ENCODE measurements at places on chromosomes 5 and 9.

DNA sequence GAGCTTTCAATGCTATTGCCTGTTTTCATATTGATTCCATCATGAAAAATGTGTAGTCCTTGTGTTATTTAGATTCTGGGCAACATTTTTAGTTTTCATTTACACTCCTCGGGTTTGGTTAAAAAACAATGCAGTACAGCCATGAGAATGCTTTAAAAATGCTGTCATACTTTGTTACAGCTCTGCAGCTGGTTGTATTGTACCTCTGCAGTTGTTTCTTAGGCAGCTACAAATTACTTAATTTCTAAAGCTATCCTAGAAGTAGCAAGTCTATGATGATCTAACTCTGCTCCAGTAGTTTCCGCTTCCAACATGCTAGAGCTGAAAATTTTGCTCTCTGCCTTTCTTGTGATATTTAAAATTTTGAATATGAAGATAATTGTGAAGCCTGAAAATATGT is 20.2 kb downstream of the SNX18 start:
- DNase-seq, result no peak

DNA sequence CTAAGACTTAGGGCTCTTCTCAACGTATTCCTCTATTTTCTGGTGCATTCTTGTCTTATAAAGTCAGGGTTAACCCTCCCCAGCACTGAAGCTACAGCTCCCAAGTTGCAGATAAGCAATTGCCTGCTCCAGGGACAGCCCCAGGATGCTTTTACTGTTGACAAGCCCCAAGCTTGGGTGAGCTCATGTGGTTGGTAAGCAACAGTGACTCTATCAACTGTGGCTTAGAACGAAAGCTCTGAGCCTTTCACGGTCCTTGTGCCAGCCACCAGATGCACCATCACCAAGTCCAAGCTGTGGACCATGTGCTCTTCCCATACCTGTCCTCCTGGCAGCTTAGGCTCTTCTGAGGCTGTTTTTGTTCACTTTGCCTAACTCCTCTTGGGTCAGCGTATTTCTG is 13.5 kb downstream of the ADRB2 start:
- DNase-seq, result no peak

GRCh38 chr9:136705564-136705963 is 6.8 kb upstream of the DIPK1B start:
- DNase-seq, result no peak

DNA sequence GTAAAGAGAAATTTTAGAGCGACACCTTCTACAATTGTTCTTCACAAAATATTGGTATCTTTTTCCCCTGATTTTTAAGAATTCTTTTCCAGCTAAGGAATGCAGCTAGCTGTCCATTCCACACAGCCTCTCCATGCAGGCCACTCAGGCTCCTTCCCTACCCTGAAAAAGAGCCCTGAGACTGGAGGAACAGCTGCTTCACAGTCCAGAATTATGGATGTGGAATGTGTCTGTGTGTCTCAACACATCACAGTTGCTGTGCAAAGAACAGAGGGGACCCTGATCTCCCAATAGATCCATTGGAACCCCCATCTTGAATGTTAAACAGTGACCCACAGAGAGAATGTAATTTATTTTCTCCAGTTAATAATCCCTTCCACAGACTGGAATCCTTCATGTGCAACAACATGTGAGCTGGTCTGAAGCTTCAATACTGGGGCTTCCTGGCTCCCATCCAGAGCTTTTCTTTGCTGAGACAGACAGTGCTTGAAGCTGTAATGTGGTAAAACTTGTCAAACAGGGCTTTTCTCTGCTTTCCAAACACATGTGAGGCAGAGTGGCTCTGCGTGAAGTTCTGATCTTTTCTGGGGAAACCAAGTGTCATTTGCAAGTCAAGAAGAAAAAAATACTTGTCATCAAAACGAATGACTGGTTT is 53.3 kb upstream of the SMC5 start:
- DNase-seq, result no peak

- no peak for DNase-seq
These were observed 97.7 kb downstream of the GDNF start for GRCh38 chr5:37742111-37742510.

- DNase-seq, result no peak
These were observed 160.9 kb downstream of the LPAR1 start for GRCh38 chr9:110877374-110877773.

DNA sequence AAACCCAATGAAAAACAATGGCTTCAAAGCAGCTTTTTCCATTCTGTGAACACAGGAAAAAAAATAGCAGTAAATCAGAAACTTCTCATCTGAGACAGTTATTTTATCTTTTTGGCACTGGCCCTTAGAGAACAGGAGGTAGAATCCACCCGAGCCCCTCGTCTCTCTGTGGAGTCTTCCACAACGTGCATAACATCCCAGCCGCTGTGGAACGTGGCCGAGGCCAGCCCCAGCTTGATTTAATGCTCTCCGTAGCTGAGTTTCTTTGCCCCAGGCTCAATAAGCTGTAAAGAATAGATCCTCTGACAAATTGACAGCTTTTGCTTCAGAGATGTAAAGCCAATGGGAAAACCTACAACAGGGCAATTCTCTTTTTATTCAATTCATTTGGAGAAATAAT is 107.9 kb upstream of the DAP start:
- no peak for DNase-seq

DNA sequence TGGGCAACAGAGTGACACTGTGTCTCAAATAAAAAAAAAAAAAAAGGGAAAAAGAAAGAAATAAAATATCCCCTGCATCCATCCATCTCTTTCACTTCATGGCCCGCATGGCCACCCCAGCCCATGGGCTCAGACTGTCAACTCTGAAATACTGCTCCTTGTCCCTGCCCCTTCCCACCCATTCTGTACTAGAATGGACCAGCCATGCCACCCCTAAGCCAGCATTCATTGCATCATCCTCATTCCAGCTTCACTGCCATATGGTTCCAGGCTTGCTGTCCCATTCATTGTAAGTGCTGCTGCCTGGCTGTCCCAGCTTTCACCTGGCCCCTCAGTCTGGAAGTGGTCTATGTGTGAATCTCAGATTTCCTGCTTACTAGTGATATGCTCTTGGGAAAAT is 46.2 kb downstream of the SPRY4 start:
- DNase-seq, result no peak

GRCh38 chr9:472479-473075 is 257.9 kb downstream of the DOCK8 start:
- no peak for DNase-seq

DNA sequence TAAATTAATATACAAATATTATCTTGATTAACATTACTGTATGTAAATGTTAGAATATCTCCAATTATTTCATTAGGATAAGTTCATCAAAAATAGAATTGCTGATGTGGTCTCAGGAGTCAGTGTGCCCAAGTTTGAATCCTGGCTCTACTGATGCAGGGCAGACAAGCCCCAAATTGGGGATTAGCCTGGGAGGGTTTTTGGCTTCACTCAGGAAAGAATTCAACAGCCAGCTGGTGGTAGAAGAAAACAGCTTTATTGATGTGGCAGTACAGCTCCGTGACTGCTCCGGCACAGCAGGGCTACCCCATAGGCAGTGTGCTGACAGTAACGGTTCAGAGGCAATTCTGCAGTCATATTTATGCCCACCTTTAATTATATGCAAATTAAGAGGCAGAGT is 32.5 kb downstream of the COL27A1 start:
- no peak for DNase-seq

DNA sequence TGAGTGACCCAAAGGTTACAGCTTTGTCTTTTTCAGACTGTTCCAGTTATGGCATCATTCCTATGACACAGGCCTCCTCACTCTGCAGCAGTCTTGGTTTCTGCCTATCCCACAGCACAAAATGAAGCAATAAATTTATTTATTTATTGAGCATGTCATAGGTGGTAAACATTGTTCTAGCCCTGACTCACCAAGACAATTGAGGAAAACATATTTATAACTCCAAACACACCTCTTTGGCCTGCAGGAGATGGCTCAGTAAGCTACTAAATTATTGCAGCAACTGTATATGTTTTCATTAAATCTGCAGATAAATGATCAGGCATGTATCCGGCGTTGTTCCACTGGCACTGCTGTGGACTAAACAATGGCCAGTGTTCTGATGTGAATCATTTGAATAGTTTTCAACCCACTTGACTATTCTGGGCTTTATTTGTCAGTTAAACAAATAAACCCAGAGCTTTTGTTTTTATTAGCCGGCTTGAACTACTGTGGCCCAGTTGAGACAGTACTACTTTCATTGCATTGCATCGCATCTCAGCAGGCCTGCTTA is 83.2 kb downstream of the FOXD1 start:
- DNase-seq, result no peak

GRCh38 chr5:1317921-1318565 is 23.2 kb upstream of the TERT start:
- no peak for DNase-seq

DNA sequence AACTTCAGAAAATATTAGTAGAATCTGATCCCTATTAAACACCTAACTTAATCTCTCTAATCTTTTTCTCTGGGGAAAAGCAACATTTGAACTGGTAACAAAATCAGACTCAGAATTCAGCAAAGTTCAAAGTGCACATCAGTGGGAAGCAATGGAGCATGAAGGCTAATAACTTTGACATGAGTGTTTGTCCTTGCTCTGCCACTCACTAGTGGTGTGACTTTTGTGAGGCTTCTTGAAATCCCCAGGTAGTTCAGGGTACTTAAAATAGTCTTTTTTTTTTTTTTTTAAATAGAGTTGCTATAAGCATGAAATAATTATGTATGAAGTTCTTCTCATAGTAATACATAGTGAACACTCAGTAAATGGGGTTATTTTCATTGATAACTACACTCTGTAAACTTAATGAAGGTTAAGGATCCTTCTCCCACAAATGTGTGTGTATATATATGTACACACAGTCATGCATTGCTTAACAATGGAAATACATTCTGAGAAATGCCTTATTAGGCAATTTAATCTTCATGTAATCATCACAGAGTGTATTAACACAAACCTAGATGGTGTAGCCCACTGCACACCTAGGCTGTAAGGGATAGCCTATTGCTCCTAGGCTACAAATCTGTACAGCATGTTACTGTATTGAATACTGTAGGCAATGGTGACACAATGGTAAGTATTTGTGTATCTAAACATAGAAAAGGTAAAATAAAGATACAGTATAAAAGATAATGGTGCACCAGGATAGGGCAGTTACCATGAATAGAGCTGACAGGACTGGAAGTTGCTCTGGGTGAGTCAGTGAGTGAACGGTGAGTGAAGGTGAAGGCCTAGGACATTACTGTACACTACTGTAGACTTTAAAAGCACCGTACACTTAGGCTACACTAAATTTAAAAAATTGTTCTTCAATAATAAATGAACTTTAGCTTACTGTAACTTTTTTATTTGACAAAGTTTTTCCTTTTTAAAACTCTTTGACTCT is 73.3 kb upstream of the HMHB1 start:
- DNase-seq, result no peak

- DNase-seq, result no peak
These were observed 640.0 kb downstream of the MAT2B start for GRCh38 chr5:164145458-164145857.

- DNase-seq, result no peak
These were observed 86.5 kb upstream of the TNFAIP8 start for GRCh38 chr5:119269061-119269944.

- DNase-seq, result no peak
These were observed 37.9 kb downstream of the PSD2 start for GRCh38 chr5:139833525-139833924.

DNA sequence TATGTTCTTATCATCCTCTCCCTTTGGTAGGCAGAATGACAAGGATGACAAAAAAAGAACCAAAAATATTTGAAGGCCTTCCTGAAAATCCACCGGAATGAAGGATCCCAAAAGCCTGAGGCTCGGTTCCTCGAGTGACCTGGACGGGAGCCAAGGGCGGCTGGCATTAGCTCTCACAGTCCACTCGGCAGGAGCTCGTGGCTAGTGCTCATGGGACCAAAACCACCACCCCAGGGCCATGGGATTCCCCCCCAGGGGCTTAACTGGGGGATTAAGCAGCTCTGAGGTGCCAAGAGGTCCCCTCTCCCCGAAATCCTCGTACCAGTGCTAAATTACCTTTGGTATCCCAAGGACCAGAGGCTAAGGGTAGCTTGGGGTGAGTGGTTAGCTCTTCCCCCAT is 586 bp upstream of the PDZD2 start:
- DNase-seq, result no peak

- peak; percentile 33 for DNase-seq
These were observed 17.5 kb downstream of the PTTG1 start for GRCh38 chr5:160439205-160439600.

GRCh38 chr9:115042781-115043509 is 75.0 kb downstream of the TNC start:
- DNase-seq, result no peak

GRCh38 chr5:16539169-16539666 is 73.6 kb upstream of the ZNF622 start:
- DNase-seq, result no peak

DNA sequence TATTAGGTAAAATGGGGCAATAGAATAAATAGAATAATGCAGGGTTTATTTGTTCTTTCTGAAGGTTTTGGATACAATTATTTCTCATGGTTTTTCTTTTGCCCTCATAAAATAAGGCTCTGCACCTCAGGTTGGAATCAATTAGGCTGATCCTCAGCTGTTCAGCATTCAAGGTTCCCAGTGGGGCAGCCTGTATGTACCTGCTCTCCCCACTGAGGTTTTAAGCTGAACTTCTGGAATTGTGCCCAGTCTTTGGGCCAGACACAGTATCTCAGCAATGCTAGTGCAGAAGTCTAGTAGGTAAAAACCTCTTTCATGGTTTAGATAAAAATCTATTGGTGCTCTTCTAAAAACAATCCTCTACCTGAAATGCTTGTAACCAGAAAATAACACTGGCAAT is 98.0 kb downstream of the EDIL3 start:
- DNase-seq, result no peak

GRCh38 chr9:136840140-136840876 is 2.0 kb upstream of the AJM1 start:
- DNase-seq, result no peak

GRCh38 chr9:132461971-132462370 is 52.0 kb downstream of the CFAP77 start:
- no peak for DNase-seq

DNA sequence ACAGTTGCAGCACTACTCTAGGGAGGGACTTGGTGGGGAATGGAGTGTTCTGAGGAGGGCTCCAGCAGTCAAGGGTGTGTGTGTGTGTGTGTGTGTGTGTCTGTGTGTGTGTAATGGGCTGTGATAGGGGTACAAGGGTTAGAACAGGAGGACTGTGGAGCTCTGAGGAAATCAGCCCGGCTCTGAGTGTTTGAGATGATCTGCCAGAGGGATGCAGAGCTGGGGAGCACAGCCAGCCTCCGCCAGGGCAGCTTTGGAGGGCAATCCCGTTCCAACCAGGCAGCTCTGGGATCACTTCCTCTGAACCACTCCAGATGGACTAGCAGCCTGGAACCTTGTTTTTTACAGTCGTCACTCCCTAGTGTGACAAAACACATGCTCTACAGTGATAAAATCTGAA is 3.0 kb upstream of the SLC6A7 start:
- DNase-seq, result no peak

- DNase-seq, result no peak
These were observed 85.4 kb upstream of the AGXT2 start for GRCh38 chr5:35133186-35133585.

DNA sequence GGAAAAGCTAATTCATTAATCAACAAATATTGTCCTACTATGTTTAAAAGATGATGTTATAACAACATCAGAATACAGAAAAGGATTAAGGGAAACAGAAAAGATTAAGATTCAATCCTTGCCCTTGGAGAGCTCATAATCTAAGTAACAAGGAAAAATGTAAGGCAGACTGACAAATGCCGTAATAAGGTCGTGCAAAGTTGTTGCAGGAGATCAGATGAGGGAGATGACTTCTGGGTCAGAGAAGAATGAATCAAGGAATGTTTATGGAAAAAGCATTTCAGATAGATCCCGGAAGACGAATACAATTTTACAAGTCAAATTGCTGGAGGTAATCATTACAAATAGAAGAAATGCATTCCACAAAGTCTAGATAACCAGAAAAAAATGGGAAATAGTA is 6.4 kb downstream of the ADAMTS6 start:
- DNase-seq, result no peak

All from iPS DF 19.7 (cell line).